Epithelial cell of esophagus (primary cell): ENCODE measurements at places on chromosomes 5 and 9.

DNA sequence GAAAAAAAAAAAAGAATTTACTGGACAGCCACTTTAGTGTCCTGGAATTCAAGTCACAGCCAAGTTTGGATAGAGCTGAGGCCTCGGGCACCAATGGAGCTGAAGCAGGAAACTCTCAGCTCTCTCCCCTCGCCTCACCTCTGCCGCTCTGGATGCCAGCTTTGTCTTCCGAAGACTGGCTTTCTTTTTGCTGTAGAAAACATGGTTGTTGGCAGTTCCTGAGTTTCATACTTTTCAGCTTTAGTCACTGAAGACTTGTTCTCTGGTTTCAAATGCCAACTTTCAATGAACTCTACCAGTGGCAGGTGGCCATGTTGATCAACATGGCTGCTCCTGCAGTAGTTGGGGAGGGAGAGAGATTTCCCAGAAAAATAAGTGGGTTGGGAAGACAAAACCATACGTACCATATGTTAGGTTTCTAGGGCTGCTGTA lies 142.2 kb downstream of the SNX18 start:
- no peak for DNase-seq

- DNase-seq: no peak
Observed at GRCh38 chr9:135677641-135678168, 14.6 kb downstream of the LCN9 start.

GRCh38 chr5:115578657-115579056 lies 23.6 kb downstream of the TICAM2 start:
- no peak for DNase-seq

- DNase-seq: no peak
Observed at GRCh38 chr9:97592126-97592525, 41.0 kb downstream of the TSTD2 start.

GRCh38 chr9:97695995-97696802 lies 941 bp downstream of the XPA start:
- peak; percentile 15 for DNase-seq

- DNase-seq: no peak
Observed at GRCh38 chr5:102873379-102873932, 118.4 kb downstream of the PAM start.

- peak; percentile 67 for DNase-seq
Observed at GRCh38 chr9:5714501-5715401, 85.8 kb downstream of the RIC1 start.

DNA sequence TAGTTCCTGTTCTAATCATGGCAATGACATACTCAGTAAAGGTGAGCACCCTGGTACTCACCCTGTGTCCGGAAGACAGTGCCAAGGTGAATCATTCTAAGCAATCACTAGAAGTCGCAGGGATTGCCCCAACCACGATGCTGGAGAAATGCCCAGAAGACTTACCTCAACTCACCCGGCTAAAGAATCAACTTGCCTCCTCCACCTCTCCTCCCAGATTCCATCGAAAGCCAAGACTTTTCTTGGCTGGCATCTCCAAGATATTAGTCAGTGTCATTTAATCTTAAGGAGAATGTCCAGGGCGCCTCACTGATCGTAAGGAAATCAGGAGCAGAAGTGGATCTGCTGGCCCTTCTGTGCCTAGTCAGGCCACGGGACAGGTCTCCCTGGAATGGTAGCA lies 204.9 kb downstream of the ERCC6L2 start:
- DNase-seq: peak; percentile 92

DNA sequence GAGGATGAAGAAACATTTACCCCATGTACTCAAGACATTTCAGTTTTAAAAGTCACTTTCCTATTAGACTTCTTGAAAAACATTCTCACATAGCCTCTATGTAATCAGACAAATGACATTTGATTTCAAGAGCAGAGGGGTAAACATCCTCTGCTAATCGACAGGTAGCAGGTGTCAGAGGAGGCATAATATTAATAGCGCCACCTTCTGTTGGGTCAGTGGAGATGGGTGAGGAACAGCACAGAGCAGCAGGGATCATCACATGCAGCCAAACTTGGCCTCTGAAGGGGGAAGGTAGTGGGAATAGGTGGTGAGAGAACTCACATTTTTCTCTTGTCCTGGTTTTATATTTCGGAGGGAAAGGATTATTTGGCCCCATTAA lies 3.3 kb upstream of the LSM11 start:
- DNase-seq: peak; percentile 56

GRCh38 chr5:108730617-108731340 lies 16.9 kb upstream of the FER start:
- no peak for DNase-seq

GRCh38 chr5:149294872-149295829 lies 23.5 kb downstream of the AFAP1L1 start:
- no peak for DNase-seq

DNA sequence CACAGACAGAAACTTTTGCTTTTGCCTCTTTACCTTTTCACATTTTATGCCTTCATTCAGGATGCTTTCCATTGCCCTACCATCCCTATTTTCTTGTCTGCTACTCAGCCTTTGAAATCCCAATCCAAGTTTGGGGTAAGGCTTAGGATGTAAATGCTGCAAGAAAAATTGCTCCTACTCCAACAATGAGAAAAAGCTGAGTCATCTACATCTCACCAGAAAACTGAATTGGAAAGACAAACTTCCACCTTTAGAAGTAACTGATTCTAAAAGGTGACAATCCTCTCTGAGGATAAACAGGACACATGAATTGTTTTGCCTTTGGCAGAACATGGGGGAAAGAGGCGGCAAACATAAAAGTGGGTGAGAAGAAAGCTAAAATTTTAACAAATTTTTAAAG lies 295.6 kb downstream of the NR2F1-AS1 start:
- no peak for DNase-seq

DNA sequence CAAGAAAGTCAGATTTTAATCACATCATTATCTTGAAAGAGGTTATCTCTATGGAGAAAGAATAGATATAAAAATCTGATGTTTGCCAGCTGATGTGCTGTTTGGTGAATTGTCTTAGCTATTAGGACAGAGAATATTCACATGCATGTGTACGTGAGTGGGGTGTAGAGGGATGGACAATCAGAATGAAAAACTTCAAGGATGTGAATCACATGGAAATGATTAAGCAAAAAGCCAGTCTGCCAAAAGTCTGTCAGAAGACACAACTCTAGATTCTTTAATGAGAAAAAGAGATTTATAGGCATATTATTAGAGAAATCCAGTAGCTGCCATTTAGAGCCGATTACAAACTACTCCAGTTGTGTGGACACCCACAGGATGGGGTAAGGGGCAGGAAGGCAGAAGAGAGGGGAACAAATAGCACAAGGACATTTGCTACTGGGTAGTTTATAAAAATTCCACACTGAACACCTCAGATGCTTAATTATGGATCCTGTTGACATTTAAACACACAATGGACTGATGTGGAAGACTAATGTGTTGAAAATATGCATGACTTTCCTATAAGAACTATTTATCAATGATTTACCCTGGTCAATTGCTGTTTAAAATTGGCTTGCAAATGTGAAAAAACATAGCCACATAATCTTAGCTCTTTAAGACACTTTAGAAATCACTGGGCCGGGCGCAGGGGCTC lies 127.4 kb downstream of the PTTG1 start:
- DNase-seq: peak; percentile 69

DNA sequence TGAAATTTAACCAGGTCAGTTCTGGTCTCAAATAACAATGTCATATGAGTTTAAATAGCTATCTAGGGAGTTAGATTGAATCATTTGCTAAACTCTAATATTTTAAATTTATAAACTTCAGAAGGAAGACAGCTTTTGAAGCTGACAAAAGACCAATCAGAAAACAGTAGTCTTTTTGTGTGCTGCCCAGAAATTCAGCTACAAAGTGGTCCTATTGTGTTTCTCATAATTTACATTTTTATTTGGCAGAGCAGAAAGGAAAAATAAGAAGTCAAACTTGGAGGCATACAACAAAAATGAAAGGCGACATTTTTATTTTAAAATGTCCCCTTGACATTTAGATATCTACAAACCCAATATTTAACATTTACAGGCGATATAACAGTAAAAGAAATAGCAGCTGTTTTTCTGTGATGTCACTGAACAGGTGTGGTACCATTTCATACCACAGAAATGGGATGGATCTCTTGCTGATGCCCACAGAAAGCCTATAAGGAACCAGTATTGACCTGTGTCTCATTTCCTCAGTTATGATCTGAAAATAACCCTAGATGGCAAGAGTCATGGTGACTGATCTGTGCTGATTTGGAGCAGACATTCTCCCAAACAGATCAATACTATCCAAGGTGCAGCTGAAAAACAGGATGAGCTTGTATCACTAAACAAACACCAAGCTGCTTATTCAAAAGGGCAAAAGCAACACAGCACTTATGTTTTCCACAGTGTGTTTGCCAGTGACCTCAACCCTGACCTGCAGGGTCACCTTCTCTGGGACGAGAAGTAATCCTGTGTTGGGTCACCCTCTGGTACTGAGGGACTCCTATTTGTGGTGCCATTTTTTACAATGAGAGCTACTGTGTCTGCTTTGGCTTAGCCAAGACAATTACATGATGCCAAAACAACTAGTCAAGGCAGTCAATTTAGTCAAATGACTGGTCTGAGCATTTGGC lies 3.6 kb upstream of the FST start:
- no peak for DNase-seq

GRCh38 chr9:68969538-68969937 lies 44.4 kb downstream of the PRKACG start:
- DNase-seq: no peak

- peak; percentile 65 for DNase-seq
Observed at GRCh38 chr9:97468658-97469448, 32.6 kb upstream of the TMOD1 start.

DNA sequence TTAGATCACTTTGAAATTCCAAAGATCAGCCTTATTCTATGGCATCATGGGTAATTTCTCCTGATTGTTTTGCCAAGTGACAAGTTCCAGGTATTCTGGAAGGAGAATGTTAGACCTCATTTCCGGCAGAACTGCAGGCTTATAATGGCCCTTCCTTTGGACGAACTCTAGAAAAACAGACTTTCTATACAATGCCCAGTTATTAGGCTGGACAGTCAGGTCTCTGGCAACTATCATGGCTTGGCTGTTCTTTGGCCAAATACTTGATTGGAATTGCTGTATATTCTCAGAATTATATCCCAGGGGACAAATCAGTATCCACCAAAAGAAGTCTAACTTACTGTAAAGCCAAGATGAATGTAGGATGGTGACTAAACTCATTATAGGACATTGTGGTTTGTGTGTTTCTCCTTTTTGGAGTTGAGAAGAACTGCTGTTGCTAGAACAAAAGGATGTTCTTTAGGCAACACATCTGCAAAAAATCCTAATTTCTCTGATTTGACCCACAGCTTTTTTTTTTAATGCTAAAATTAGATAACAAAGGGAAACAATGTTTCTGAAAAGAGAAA lies 69.0 kb downstream of the ADAMTSL1 start:
- no peak for DNase-seq

DNA sequence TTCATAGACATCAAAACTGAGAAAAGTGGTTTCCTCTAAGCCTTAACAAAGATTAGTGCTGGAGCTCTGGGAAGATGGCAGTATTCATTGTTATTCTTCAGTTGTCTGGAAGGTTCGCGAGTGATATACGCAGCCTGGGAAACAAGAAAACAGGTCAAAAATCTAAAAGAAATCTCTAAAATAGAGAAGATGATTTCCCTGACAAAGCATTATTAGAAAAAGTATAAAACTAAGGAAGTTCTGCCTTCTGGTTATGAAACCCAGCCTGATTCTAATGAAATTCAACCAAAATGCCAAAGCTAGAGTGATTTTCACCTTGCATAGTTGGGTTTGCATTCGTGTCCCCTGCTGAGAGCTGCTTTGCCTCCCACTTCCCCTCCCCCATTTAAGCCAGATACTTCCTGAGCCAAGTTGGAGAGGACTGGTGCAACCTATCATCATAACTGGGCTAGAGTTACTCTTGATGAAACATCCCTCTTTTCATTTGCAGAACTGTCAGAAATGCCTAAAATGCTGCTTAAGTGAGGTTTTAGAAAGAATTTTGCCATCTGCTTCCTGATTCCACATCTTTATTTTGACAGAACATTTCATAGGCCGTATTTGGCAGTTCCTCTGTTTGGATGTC lies 48.4 kb downstream of the NDFIP1 start:
- no peak for DNase-seq

- DNase-seq: peak; percentile 75
Observed at GRCh38 chr5:157431544-157432200, 28.3 kb upstream of the NIPAL4 start.

DNA sequence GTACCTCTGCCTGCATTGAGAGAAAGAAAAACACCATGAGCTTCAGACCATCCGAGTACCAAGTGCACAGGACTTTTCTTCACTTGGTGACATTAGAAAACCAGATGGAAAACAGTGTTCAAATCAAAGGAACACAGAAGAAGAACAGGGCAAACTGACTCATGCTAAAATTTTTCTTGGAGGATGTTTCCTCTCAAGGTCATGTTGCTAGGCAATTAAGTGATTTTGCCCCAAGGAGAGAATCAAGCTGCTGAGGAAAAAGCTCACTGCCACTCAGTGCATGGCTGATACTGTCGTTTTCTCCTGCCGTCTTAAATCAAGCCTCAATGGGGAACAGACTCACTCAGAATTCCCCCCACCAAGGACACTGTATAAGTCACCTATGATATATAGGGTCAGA lies 57.9 kb upstream of the SIMC1 start:
- DNase-seq: no peak

GRCh38 chr9:129076640-129077037 lies 4.3 kb upstream of the DOLPP1 start:
- no peak for DNase-seq

DNA sequence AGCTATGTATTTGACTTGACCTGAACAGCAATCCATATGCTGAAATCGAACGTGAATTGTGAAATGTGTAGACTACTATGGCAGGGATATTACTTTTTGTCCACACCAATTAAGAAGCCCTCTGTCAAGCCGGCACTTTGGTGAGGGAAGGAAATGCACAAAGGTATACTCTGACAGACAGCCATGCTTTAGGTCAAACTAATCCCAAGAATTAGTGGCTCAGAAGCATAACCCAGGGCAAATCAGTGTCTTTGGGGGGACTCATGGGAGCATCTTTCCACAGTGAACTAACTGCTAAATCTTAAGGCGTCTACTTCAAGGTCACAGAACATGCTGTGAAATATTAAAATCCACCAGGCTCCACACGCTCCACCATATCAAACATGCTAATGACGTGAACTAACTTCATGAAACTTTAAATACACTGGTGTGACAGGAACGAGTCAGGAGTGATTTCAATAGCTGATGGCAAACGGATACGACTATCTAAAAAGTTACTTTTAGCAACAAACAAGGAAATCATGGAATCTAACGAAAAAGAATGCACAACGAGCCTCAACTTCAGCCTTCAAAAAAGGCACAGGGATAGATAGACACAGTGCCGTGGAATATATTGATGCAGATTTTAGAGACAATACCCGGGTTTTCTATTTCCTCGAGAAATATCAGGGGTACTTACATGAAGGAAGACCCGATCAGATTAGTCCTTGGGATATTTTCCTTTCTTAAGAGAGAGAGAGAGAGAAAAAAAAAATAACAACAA lies 527 bp downstream of the MEF2C start:
- DNase-seq: no peak

GRCh38 chr5:98769959-98770208 lies 3.6 kb upstream of the RGMB start:
- no peak for DNase-seq

GRCh38 chr5:29079771-29080170 lies 2041.4 kb upstream of the CDH9 start:
- DNase-seq: no peak

GRCh38 chr5:82375488-82376244 lies 97.5 kb upstream of the RPS23 start:
- no peak for DNase-seq
